ENCODE measurements at places on chromosomes 5 and 9.

- no peak for DNase-seq
Measured at GRCh38 chr5:137231540-137231939, 267.6 kb downstream of the SPOCK1 start.

DNA sequence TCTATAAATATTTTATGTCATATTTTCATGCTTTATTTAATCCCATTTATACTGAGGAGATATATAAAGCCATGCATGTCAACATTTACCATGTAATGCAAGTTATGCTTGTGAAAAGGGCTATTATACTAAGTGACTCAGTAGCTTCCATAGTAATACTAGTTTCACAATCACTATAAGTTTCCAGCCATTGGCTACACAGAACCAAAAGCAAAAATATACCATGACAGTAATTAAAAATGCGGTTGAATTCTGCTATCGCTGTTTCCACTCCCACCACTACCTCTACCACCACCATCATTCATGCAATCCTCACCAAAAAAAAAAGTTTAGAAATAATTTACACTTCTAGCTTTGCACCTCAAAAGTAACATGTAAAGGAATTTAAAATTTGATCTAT is 60.2 kb downstream of the MLLT3 start:
- no peak for DNase-seq

- no peak for DNase-seq
Measured at GRCh38 chr5:151101746-151102145, 20.9 kb upstream of the TNIP1 start.

DNA sequence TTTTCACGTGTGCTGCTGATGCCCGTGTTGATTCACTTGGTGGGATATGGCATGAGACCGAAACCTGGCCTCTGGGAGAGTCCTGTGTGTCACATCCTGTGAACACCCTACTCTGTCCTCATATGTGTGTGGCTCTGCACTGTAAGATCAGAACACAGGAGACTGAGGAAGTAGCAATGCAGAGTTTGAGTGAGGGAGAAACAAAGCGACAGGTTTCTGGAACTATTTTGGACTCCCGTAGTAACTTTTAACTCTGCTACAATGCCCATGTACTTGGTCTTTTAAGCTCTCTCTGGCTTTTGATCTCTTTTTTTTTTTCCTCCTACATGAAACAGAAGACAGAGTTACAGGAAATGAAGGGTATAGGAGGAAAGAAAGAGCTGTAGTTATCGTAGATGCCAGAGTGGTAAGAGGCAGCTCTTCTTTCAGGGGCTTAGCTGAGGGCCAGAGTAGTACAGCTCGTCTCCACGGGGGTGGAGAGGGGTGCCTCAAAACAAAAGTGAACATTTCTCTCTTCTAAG is 26.6 kb downstream of the GRAMD2B start:
- DNase-seq = no peak

- DNase-seq = no peak
Measured at GRCh38 chr5:4758550-4758949, 381.6 kb upstream of the ADAMTS16 start.

- no peak for DNase-seq
Measured at GRCh38 chr5:158406884-158407823, 548.2 kb upstream of the CLINT1 start.

DNA sequence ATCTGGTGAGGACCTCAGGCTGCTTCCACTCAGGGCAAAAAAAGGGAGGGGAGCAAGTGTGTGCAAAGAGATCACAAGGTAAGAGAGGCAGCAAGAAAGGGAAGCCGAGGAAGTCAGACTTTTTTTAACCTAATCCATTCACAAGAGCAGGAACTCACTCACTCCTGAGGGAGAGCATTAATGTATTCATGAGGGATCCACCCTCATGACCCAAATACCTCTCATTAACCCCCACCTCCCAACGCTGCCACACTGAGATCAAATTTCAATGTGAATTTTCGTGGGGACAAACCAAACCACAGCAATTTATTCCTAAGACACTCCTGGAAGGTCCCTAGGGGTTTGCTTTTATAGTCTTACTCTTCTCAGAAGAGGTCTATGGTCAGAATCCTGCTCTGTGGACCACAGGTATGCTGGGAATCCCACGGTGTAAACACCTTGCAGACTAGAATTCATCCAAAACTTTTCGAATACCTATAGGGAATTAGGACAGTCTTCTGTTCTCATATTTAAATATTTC is 108.7 kb downstream of the HSD17B3 start:
- DNase-seq = no peak

GRCh38 chr9:108271646-108272348 is 584.0 kb downstream of the ACTL7B start:
- no peak for DNase-seq

GRCh38 chr5:54387659-54388232 is 67.8 kb upstream of the HSPB3 start:
- no peak for DNase-seq

DNA sequence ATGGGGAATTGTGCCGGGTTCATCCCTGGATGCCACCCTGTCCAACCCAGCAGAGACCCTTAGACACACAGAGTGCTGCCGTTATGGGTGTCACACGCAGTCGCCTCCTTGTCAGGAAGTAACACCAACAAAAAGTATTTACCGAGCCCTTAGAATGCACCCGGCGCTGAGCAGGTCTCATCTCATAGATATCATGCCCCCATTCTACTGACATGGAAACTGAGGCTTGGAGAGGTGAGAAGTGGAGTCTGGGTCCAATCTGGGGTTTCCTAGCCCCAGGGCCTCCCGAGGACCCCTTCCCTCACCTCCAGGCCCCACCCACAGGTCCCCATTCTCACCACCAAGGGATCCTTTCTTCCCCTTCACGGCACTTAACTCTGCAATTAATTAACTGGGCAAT is 36.8 kb upstream of the BARHL1 start:
- DNase-seq = no peak

GRCh38 chr5:170560938-170561337 is 57.1 kb downstream of the KCNIP1 start:
- DNase-seq = no peak

GRCh38 chr9:133199648-133200321 is 9.3 kb downstream of the OBP2B start:
- DNase-seq = no peak

- DNase-seq = no peak
Measured at GRCh38 chr9:134561427-134562145, 80.0 kb upstream of the COL5A1 start.

DNA sequence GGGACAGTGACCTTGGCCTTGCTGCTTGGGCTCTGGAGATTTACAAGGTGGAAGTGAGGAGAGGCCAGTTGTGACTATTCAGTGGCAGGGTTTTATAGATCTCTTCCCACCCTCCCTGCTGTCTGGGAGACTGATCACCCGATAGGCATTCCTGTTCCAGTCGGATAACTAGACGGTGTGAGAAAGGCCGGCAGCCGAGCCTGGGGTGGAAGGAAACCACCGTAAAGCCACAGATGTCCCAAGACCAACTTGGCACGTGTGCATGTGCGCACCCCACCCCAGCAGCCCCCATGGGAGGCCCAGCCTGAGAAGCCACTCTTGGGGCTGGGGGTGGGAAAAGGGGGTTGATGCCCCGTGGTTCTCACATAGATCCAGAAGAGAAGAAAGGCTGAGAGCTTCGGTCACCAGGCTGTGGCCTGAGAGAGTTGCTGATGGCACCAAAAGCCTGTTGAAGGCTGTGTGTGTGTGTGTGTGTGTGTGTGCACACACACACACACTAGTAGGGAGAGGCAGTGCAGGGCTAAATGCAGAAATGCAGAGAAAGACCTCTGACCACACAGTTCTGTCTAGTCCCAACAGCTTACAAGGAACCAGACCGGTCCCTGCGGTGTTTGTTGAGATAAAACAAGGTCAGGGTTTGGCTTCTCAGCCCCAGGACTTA is 225.8 kb downstream of the FANCC start:
- DNase-seq = no peak

GRCh38 chr9:129102791-129103594 is 7.6 kb downstream of the CRAT start:
- no peak for DNase-seq

GRCh38 chr5:98700730-98701129 is 72.7 kb upstream of the RGMB start:
- no peak for DNase-seq

- no peak for DNase-seq
Measured at GRCh38 chr5:95600557-95600956, 19.3 kb upstream of the GPR150 start.

DNA sequence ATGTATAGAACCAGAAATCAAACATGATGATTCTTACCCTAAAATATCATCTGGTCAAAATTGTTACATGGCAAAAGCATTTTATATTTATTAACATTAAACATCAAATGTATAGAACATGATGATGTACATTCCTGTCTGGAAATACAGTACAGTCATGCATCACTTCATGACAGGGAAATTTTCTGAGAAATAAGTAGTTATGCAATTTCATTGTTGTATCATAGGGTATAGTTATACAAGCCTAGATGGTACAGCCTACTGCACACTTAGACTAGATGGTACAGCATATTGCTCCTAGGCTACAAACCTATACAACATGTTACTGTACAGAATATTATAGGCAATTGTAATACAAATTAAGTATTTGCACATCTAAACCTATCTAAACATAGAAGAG is 64.6 kb upstream of the VCAN start:
- DNase-seq = no peak
